HFF-Myc (cell line): ENCODE measurements at places on chromosomes 5 and 9.

- peak; percentile 99 for DNase-seq
Measured at GRCh38 chr5:169695919-169696490, 58.9 kb downstream of the DOCK2 start.

DNA sequence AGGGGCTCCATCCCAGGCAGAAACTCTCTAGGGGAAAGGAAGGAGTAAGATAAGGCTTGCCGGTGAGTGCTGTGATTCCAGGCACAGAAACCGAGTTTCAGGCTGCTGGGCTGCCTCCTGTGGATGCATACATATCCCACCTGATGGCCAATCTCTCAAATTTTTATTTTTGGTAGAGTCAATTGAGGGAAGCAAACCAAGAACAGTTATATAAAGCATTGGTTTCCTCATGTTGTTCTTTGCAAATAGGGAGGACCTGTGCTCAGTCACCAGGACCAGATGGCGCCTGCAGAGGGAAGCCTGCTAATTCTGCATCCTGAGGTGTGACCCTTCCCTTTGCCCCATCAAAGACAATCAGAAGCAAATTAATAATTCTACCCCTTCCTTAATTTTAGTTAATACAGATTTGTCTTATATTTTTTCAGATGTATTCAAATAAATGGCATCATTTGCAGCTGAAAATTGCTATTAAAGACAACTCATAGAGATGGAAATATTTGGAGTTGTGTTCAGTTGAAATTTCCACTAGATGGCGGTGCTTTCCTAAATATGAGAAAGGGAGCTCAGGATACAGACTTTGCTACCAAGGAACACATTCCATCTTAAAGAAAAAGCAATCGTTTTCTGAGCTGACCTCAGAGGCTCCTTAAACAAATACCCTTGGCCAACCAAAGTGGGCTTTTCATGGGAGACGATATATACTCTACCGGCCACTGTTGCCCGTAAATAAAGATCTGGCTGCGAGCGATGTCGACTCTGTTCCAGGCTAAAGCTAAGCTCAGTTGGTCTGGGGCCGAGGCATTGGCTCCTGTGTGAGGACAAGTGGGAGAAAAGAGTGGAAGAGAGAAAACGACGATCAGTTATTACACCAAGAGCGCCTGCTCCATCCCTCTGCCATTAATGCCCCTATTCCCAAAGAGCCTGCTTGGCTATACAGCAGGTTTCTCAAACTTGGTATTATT is 225.7 kb upstream of the KLF9 start:
- DNase-seq = peak; percentile 29

GRCh38 chr5:92380069-92380770 is 997.1 kb upstream of the ARRDC3 start:
- no peak for DNase-seq

DNA sequence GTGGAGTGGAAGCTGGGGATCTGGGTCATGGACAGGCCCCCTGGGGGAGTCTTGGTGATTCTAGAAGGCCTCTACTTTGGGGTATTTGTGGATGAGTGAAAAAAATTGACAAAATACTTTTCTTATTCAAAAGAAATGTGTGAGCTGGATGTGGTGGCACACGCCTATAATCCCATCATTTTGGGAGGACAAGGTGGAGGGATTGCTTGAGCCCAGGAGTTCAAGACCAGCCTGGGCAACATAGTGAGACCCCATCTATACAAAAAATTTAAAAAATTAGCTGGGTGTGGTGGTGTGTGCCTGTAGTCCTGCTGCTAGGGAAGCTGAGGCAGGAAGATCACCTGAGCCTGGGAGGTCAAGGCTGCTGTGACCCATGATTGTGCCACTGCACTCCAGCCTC is 6.6 kb upstream of the NCS1 start:
- DNase-seq = no peak

- no peak for DNase-seq
Measured at GRCh38 chr9:98306384-98307145, 51.1 kb upstream of the TBC1D2 start.

DNA sequence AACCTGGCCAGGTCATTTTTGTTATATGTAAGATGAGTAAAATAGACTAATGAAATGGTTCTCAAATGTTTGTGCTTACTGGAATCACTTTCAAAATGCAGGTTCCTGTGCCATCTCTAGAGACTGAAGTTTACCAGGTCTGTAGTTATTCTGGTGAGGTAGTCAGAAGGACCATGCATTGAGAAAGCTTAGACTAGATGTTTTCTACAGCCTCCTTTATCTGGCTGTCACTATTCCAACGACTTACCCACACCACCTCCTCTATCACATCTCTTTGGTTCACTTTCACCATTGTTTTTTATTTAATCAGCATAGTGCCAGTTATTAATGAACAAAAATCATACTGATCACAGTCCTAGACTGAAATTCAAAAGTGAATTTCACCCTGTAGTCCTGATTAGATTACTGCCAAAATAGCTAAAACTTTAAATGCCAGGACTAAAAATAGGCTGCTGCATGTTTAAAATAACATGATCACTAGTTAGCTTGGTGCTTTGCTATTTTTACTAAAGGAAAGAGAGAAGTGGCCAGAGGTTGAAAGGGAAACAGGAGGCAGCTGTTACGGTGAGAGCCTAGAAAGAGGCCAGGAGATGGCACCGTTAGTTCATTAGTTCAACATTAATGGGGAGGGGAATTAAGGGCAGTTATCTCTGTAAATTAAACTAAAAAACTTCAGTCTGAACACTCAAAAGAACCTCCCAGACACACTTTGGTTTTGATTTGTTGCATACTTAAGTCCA is 13.9 kb upstream of the FNIP1 start:
- DNase-seq = no peak

DNA sequence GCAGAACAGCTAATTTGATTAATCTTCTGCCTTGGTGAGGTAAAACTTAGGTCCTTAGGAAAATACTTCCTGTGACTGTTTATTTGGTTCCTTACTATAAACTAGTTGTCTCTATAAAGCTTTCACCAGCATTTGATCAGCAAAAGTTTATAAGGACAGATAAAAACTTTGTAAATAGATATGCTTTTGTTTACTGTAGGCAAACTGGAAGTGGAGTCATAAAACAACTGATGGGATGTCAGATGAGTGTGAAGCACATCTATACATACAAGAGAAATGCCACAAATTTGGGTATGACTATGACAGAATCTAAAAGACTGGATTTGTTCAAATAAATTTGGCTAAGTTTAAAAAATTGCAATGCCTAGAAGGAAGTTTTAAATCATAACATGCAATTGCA is 5.5 kb downstream of the PTGER4 start:
- DNase-seq = no peak

- no peak for DNase-seq
Measured at GRCh38 chr5:39360471-39361111, 3.7 kb downstream of the C9 start.

- DNase-seq = no peak
Measured at GRCh38 chr5:151104795-151105194, 24.0 kb upstream of the TNIP1 start.

- DNase-seq = no peak
Measured at GRCh38 chr5:95080441-95080840, 204.5 kb downstream of the MCTP1 start.

DNA sequence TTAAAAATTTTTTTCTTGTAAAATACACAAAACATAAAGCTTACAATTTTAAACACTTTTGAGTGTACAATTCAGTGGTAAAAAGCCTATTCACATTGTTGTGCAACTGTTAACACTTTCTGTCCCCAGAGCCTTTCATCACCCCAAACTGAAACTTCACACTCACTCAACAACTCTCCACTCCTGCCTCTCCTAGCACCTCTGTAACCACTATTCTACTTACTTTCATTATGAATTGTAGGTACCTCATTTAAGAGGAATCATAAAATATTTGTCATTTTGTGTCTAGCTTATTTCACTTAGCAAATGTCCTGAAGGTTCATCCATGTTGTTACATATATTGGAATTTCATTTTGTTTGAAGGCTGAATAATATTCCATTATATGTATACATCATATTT is 4.3 kb upstream of the ZNF510 start:
- DNase-seq = no peak

DNA sequence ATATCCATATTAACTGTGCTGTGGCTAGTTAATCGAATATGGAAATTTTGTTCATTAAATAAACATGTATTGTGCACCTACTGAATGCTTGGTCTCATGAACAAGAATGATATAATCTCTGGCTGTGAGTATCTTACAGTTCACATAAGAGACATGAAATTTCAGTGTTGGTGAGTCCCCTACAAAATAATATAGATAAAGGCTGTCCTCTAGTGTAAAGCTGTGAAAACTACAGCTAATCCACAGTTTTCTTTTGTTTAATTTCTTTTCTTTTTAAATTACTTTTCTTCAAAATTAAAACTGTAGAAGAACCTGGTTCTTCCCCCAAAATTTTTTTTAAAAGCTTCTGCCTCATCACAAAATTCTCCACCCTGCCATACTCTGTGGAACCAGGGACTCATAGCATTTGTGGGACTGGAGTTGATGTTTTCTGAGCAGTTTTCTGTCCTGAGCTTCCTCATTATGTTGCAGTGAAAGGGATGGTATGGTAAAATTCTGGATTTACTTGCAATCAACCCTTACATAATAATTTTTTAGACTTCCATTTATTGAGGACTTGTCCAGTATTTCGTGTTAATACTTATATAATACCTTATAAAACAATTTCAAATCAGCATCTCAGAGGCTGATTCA is 135.0 kb downstream of the STK32A start:
- no peak for DNase-seq

- no peak for DNase-seq
Measured at GRCh38 chr9:10104774-10105173, 508.0 kb downstream of the PTPRD start.

DNA sequence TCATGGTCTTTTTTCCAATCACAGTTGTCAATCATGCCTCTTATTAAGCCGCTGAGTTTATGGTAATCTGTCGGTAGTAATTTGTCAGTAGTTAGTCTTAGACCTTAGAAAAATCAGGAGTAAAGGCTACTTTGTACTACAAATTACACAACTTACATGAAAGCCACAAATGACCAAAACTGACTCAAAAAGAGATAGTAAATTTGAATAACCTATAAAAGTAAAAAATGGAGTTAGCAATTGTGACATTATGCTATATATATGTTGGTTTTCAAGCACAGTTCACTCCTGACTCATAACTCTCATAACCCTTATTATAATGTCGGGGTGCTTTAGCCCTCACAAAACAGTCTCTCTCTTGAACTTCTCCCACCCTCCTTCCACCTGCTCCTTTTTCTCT is 251.8 kb downstream of the ROR2 start:
- DNase-seq = no peak

DNA sequence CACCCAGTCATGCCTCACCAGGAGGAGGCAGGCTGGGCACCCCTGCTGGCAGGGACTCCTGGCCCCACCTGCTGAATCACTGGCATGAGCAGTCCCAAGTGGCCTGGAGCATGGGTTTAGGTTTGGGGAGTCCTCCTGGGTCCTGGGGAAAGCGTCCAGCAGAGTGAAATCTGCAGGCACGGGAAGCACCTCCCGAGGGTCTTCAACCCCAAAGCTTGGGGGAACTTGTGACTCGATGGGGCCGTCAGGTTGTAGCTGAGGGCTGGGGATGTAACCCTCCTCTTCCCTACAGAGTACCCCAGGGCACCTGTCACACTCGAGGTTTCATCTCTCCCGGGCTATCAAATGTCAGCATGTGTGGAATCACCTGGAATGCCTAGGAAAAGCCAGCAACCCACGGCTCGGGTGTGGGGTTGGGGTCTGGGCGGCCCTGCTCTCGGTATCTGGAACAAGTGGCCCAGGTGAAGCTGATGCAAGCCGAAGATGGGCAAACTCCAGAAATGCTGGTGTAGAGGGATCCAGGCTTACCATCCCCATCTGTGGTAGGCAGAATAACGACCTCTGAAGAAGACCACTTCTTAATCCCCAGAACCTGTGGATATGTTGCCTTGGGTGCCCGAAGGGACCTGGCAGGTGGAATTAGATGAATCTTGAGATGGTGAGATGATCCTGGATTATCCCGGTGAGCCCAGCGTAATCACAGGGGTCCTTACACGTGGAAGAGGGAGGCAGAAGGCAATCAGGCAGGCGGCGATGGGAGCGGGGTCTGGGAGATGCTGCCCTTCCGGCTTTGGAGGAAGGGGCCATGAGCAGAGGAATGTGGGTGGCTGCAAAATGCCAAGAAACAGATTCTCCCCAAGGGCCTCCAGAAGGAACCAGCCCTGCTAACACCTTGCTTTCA is 6.1 kb upstream of the RASGEF1C start:
- DNase-seq = no peak

DNA sequence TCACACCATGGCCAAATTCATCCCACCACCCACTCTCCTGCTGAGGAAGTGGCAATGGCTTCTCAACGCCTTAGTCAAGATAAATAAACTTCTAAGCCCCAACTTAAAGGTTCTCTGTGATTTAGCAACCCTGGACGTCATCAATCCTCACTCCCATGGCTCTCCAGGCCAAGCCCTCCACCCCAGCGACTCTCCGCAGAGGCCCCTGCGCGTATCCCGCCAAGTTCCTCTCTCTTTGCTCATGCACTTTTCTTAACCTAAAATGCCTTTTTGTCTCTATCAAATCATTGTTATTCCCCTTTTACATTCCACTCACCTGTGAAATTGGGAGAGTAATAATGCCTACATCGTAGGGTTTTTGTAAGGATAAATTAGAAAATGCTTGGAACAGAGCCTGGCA is 88.6 kb downstream of the NRG2 start:
- no peak for DNase-seq

- no peak for DNase-seq
Measured at GRCh38 chr5:418162-419121, 24.5 kb upstream of the EXOC3 start.

GRCh38 chr5:94391996-94392395 is 226.4 kb downstream of the KIAA0825 start:
- DNase-seq = no peak

DNA sequence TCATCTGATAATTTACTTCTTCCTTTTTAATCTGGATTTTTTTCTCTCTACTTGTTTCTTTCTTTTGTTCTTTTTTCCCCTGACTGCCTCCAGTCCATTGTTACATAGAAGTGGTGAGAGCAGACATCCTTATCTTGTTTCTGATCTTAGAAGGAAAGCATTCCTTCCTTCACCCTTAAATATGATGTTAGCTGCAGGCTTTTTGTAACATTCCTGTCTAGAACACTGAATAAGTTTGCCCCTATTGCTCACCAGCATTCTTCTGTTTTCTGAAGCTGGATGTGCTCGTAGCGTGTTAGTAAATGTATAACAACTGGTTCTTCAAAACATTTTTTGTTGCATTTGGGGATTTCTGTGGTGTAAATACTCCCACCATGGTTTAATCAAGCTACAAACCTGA is 136.7 kb upstream of the NFIL3 start:
- DNase-seq = no peak

GRCh38 chr9:38249049-38249448 is 143.5 kb upstream of the ALDH1B1 start:
- no peak for DNase-seq

DNA sequence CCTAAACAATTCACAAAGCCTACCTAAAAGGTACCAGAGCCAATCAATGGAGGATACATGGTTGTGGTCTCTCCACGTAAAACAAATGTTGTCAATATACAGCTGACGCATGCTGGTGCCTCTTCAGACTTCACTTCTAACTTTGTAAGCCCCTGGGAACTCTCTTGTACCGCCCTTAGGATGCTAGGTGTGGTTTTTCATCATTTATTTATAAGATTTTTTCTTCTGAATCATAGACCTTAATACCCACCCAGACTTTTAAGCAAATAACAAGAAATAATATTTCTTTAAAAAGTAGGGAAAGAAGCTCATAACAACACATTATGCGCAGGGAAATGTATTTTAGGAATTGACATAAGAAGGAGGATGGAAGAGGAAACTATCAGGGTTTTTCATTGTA is 33.0 kb downstream of the SSBP2 start:
- DNase-seq = no peak

- DNase-seq = peak; percentile 52
Measured at GRCh38 chr5:123156577-123157296, 67.7 kb downstream of the PRDM6 start.
